ENCODE measurements at places on chromosomes 16 and 17.
A peak's percentile ranks its signal among the peaks of the same experiment; 100 is the strongest.

DNA sequence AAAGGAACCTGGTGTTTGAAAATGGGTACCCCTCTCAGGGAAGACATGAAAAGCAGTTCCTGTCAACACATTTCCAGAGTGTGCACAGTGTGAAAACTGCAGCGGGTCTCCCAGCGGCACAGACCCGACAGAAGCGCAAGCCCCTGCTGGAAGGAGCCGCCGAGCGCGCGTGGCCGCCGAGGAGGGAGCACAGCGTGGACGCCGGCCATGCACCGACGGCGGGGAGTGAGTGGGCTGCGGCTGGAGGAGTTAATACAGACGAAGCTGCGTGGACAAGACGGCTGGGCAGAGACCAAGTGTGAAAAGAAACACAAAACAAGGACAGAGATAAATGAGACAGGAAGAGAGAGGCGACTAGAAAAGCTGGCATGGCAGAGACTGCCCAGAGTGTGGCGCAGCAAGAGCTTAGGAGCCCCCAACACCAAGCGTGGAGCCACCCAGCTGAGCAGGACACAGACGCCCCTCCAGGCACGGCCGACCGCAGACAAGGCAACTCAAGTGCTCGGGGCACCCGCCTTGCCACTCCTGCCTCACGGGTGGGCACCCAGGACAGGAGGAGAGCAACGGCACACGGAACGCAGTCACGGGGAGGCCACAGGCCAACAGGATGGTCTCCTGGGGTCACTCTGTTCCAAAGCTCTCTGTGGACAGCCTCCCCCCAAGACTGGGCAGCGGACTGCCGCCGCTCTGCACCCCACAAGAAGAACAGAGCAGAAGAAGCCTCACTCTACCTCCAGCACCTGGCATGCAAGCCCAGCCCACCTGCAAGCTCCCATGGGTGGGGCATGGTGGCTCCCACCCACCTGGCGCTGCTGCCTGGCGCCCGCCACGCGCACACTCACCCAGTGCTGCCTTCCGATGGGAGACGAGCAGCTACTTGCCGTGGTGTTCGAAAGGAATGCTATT, 16.5 kb downstream of the SLC16A3 start:
- H3K36me3 ChIP-seq = peaks cover 19% of the 10 kb centered on the region
- DNase-seq = no peak
- H3K4me1 ChIP-seq = peaks cover 32% of the 10 kb centered on the region
- H3K4me3 ChIP-seq = no peak overlapping the region
- no peak overlapping the region for H3K27ac ChIP-seq
- H3K27me3 ChIP-seq = no peaks in the 10 kb centered on the region

DNA sequence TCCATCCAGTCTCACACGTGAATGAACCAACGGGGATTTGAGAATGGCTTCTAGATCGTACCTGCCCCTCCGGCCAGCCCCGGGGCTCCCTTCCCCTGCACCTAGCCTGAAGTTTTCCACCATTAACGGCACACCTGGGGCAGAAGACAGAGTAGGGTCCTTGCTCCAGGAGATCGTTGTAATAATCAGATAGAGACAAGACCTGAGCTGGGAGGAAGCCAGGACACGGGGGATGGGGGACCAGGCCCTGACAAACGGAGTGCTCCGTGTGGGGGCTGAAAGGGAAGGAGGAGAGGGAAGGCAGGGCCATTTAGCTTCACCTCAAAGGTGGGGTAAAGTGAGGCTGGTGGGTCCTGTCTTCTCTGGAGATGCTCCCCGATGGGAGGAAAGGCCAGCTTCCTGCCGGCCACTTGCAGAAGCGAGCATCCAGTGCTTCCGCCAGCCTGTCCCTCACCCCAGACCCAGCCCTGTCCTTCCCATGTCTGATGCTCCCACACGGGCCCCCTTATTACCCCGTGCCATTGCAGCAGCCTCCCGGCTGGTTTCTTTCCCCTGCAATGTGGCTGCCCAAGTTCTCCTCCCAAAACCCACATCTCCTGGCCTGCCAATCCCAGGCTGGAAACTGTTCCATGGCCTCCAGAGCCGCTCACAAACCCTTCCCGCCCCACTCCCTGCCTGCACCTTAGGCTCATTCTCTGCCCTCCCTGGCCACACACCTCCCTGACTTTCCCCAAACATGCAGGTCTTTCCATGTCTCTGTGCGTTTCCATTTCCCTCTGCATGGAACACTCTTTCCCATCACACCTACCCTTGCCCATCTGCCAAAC, 79.3 kb downstream of the MRC2 start:
- peaks cover 13% of the 10 kb centered on the region for H3K4me1 ChIP-seq
- no peak overlapping the region for H3K4me3 ChIP-seq
- peaks cover 20% of the 10 kb centered on the region for H3K27me3 ChIP-seq
- no peak for DNase-seq

DNA sequence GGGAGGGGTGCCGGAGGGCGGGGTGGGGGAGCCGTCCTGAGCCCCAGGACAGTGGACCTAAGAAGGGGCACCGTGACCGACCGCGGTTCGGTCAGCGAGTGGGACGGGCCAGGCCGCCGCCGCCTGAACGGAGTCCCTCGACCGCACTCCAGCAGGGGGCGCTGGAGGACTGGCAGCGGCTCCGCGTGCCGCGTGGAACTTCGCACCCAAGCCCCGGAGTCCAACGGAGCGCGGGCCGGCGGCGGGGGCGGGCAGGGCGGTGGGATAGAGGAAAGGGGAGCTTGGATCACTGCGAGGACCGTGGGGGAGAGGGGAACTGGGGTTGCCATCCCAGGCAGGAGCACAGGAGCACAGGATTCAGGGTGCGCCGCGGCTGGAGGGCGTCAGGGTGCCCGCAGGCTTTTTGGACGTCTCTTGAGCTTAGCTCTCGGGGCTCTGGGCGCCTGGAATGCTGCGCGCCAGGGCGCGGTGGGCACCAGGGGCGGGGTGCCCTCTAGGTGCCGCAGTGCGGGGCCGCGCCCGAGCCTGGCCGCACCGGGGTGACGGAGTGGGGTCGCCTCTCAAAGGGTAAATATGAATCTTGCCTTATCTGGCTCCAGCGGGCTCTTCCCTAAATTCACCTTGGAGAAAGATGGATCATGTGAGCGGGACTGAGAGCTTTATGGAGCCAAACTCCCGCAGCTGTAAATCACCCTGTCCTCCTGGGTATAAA, 379 bp upstream of the OTOP2 start:
- no peaks in the 10 kb centered on the region for H3K36me3 ChIP-seq
- H3K4me1 ChIP-seq = no peaks in the 10 kb centered on the region
- H3K4me3 ChIP-seq = no peak overlapping the region
- DNase-seq = peak; percentile 74
- H3K27ac ChIP-seq = no peak overlapping the region
- peaks cover 84% of the 10 kb centered on the region for H3K27me3 ChIP-seq

GRCh38 chr17:38750044-38750311, 1.8 kb upstream of the PCGF2 start:
- peaks cover 42% of the 10 kb centered on the region for H3K4me1 ChIP-seq
- H3K36me3 ChIP-seq = peaks cover 22% of the 10 kb centered on the region
- H3K4me3 ChIP-seq = peak overlapping the region; percentile 58
- DNase-seq = no peak

GRCh38 chr16:77276661-77277060, 77.5 kb downstream of the SYCE1L start:
- no peaks in the 10 kb centered on the region for H3K4me1 ChIP-seq
- H3K4me3 ChIP-seq = no peak overlapping the region
- peaks cover 15% of the 10 kb centered on the region for H3K27me3 ChIP-seq
- H3K27ac ChIP-seq = no peak overlapping the region
- H3K36me3 ChIP-seq = no peaks in the 10 kb centered on the region

DNA sequence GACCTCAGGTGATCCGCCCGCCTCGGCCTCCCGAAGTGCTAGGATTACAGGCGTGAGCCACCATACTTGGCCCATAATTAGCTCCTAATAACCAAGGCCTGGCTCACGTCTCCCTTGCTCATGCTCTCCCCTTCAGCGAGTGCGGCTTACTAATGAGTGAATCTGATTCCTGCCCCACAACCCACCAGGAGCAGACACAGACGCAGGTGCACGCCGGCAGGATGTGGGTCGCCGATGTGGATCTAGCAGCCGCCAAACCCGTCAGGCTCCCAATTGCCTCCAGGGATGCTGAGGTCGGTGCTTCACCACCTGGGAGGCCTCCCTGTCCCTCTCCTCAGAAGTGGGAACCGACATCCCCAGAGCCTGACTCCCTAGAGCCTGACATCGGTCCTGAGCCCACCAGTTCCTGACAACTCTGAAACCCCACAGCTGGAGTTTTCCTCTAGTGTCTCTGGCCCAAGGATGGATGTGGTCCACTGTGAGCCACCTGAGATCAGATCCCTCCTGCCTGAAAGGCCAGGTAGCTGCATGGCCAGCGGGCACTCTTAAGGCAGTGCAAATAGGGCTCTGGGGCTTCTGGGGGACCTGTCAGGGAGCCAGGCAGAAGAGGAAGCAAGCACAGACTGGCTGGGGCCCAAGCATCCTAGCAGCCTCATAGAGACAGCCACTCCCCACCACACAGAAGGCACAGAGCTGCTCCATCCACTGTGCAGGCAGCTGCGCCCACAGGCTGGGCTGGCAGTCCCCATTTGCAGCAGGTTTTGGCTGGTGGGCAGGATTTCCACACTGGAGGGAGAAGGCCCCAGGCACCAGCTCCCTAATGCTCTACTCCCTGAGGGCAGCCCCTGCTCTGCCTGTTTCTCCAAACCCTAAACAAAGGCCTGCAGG, 10.8 kb downstream of the EXOC7 start:
- no peak for DNase-seq
- peaks cover 11% of the 10 kb centered on the region for H3K36me3 ChIP-seq
- H3K27ac ChIP-seq = no peak overlapping the region
